ENCODE measurements at places on chromosomes 11 and 22. TPM values are rescaled to one million over a fixed set of nuclear protein-coding genes. Genes with fewer than 3 reads are reported as not detected.

The MRPL40 gene
- 45.6 TPM for total RNA-seq

The CCDC73 gene
- not detected for total RNA-seq

GRCh38 chr11:45405916-45406670, 120.0 kb upstream of the SYT13 start:
- no peak for DNase-seq

- no peak for DNase-seq
Measured at GRCh38 chr11:64921384-64921783, 3.1 kb upstream of the PPP2R5B start.

DNA sequence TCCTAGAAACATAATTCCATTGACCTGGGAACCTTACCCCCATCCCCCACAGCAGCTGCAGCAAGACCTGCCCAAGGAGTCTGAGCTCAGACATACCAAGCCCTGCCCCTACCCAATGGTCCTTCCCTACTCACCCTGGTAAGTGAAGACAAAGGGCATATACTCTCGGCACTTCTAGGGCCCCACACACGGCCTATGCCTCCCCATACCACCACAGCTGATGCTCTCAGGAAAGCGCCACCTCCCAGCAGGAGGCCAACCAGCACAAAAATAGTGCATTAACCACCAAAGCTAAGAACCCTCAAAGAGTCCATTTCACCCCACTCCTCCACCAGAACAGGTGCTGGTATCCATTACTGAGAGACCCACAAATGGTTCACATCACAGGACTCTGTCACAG, 74.4 kb upstream of the GUCY1A2 start:
- DNase-seq: no peak

GRCh38 chr11:118108513-118108912, 21.8 kb upstream of the SMIM35 start:
- no peak for DNase-seq

GRCh38 chr11:129723761-129724162, 91.9 kb upstream of the TMEM45B start:
- DNase-seq: no peak

GRCh38 chr11:88292171-88292843, 45.2 kb downstream of the CTSC start:
- peak; percentile 11 for DNase-seq

DNA sequence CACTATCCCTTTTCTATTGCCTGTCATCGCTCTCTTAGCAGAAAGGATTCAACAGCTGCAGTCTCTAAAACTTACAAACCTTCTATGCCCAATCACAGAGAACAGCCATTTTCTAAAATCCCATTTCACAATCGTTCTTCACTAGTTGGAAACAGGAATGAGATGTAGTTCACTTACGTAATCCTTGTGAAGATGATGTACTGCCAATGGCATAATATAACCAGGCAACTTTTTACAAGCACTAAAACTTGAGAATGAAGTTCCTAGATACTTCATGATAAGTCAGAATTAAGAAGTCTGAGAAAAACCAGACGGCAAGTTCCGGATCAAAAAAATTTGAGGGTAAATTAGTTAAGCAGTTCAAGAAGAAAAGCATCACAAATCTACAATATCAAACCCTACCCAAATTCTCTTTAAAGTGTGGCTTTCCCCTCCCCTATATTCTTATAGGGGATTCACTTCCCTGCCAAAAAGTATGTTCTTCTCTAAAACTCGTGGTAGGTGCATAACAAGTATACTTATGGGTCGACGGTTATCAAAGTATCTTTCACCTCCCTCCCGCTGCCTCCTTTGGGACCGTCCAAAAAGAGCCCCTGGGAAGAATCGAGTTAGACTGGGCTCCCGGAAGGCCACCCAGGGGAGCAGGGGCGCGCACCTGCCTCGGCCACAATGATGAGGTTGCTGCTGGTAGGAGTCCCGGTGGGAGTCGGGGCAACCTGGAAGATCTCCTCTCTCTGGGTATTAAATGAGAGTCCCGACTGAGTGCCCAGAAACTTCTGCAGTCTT, 666 bp downstream of the MSANTD4 start:
- DNase-seq: no peak
